ENCODE measurements at places on chromosomes 11 and 22. TPM values are rescaled to one million over a fixed set of nuclear protein-coding genes. Genes with fewer than 3 reads are reported as not detected.

Gene RAG2
- polyA plus RNA-seq = not detected

Gene OR52N4
- not detected for polyA plus RNA-seq

Gene OR8B8
- not detected for polyA plus RNA-seq

Gene OR4S2
- not detected for polyA plus RNA-seq

Gene DGAT2
- polyA plus RNA-seq = 0.22 TPM

Gene MRGPRE
- polyA plus RNA-seq = not detected

Gene API5
- polyA plus RNA-seq = 135 TPM

Gene KCNK4
- not detected for polyA plus RNA-seq

Gene NCR3LG1
- polyA plus RNA-seq = not detected

Gene BTG4
- not detected for polyA plus RNA-seq

Gene BRSK2
- polyA plus RNA-seq = 0.12 TPM

Gene HEPHL1
- polyA plus RNA-seq = not detected

Gene KRTAP5-9
- not detected for polyA plus RNA-seq

Gene PDGFB
- polyA plus RNA-seq = 0.58 TPM

Gene PANX2
- polyA plus RNA-seq = not detected

Gene BRMS1
- polyA plus RNA-seq = 79.8 TPM

Gene PLEKHA7
- polyA plus RNA-seq = 0.31 TPM

Measured in immature natural killer cell (primary cell).